ENCODE measurements at places on chromosomes 5 and 9.

DNA sequence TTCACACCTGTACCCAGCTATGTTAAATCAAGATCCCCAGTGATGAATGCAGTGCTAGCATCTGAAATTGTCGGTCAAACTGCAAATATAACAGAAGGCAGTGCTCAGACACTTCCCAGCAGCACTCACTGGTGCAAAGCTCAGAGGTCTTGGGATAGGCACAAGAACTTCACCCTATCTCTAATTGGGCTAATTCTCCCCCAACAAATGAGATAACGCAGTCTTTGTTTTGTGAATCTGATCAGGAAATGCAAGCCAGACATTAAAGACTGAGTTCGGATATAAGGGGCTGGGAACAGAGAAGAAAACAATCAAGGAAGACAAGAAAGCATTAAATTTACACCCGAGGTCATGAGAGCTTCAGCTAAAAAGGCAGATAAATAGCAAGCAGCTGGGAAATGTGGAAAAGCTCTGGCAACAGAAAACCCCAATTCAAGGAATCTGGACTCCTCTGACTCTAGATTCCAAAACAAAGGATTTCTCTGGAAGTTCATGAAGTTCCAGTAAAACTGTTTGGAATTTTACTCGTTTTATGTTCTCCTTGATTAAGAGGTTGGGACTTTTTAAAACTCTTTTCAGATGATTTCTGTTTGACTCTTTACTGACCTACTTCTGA lies 65.1 kb downstream of the GNA14 start:
- peak; percentile 52 for DNase-seq

DNA sequence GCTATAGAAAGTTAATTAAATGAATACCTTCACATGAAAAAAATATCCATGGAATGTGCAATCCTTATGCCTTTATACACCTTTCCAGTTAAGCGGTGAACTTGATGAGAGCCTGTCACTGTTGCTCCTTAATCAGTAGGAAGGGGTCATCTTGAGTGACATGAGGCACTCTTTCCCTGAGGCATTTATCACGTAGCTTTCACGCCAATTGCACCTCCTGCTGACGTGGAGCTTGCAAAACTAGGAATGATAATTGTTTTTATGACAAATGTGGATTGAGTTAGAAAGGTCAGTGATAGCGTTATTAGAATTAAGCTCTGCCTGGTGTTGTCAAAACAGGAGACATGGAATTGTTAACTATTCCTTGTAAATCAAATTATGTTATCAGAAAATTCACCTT lies 79.7 kb downstream of the SLF1 start:
- DNase-seq = no peak

DNA sequence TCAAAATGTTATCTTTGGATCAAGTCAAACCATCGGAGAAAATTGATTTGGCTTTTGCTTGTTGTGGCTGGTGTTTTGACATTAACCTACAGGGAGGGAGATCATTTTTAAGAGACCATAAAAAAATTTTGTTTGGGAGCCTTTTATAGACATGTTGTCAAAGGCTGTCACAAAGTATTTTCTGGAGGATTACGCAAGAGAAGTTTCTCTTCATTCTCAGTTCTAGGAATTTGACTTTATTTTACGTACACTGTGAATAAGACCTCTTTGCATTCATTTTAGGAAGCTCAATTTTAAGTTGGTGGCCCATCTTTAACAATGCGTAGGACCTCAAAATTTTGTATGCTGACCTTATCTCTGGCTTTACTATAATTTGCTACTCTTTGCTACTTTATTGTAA lies 50.2 kb upstream of the SLC44A1 start:
- DNase-seq = no peak

DNA sequence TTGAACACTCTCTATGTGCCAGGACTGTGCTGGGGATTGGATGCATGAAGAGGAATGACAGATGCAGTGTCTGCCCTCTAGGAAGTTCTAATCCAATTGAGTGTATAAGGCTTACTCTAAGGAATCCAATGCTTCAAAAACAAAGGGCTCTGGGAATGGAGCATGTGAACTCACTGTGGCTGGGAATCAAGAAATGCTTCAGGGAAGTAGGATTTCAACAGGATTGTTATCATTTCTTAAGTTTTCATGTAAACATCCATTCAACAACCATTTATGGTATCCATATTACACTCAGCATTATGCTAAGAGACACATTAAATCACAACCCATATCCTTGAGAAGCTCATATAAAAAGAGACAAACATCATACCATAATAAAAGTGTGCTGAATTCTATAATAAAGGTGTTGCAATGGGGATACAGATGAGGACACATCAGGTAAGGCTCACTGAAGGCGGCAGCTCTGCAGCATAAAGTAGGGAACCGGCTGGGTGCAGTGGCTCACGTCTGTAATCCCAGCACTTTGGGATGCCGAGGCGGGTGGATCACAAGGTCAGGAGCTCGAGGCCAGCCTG lies 11.3 kb downstream of the SIL1 start:
- DNase-seq = no peak

DNA sequence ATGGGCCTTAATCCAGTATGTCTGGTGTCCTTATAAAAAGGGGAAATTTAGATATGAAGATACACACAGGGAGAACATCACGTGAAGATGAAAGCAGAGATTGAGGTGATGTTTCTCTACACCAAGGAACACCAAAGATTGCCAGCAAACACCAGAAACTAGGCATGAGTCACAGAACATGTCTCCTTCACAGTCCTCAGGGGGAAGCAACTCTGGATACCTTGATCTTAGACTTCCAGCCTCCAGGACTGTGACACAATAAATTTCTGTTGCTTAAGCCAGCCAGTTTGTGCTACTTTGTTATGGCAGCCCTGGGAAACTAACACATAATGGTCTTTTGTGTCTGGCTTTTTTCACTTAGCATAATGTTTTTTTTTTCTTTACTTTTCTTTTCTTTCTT lies 41.2 kb upstream of the STRBP start:
- no peak for DNase-seq
